Hindlimb muscle (tissue), 1 donor: ENCODE measurements at places on chromosomes 13 and 19.

DNA sequence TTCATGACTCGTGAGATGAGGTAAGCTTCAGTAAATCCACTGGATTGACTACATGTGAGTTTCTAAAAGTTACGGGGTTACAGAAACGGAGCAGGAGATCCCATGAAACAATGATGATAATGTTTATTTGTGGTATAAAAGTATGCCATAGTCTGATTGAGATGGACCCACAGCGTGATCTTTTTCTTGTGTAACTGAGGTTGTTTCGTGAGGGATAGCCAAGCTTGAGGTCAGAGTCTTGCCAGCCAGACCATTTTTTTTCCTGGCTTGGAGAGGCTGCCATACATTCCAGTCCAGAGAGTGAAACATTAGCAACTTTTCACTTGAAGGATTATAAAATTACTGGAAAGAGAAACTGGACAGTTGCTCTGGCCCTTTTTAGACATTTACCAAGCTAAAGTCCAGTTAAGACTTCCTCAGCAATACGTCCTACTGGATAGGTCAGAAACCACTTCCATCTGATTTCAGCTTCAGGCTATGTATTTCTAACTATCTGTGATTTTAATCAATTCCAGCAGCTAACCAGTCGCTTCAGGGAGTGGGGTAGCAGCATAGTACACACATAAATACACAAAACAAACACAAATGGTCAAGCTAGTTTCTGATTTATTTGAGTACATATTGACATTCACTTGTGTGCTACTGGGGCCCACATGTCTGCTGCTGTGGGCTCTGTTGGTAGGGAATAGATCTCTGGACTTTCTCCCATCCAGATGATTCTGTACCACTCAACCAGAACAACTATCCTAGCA, 194.6 kb downstream of the POSTN start:
- DNase-seq: no peak

DNA sequence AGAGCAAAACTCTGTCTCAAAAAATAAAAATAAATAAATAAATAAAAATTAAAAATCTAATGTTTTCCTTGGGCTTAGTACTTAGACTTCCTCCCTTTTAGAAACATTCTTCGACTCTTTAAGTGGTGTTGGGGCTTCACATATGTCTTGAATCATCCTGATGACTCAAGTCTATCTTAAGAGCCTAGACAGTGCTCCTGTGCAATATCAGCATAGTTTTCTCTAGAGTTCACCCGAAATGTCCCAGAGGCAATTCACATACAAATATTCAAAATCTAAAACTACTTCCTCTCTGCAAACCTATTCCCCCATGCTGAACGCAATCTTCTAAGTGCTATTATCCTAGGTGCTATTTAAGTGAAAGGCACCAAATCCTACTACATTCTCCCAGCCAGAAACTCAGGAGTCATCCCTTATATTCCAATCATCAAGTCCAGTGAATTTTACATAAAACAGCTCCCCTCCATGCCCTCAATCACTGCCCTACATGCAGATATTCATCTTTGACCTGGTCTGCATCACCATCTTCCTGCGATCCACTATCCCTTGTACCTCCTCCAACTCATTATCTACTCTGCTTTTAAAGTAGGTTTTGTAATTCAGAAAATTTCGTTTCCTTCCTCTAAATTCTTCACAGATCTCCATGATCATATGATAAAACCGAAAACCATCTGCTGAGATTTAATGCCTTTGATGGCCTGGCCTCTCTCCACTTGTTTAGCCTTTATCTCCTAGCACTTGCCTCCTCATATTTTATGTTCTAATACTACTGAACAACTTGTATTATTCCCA, 102.7 kb downstream of the ELF1 start:
- DNase-seq: no peak

DNA sequence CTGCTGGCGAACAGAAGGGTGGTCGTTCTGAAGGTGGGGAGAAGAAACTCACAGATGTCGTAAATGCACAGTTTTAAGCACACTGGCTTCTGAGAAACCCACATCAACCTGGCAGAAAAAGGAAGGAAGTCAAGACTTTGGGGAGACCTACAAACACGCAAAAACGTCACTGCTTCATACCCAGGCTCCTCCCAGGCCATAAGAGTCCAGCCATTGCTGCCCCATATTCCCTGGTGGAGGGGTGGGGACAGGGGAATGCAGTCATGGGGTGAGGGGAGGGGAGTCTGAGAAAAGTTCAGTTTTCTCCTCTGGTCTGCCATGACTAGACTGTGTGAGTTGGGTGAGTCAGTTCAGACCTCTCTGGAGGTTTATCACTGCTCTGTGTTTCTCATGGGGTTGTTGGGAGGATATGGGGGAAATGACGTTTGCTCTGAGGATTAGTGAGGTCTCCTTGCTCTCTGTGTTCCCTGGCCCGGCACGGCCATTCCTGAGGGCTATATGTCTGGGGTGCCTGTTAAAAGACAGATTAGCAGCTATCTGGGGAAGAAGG, 139.0 kb downstream of the FLT1 start:
- no peak for DNase-seq

DNA sequence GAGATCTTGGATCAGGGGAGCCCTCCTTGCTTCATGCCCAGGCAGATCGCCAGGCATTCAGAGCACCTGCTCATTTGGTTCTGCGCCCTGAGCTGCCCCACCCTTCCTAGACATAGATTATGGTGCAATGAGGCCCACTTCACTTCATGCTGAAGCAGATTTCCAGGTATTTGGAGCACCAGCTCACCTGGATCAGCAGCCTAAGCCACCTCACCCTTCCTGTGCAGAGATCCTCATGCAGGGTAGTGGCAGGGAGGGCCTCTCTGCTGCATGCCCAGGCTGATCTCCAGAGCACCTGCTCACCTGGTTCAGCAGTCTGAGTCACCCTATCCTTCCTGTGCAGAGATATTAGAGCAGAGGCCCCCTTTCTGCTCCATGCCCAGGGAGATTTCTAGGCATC, 1966.1 kb downstream of the PCDH9 start:
- no peak for DNase-seq

DNA sequence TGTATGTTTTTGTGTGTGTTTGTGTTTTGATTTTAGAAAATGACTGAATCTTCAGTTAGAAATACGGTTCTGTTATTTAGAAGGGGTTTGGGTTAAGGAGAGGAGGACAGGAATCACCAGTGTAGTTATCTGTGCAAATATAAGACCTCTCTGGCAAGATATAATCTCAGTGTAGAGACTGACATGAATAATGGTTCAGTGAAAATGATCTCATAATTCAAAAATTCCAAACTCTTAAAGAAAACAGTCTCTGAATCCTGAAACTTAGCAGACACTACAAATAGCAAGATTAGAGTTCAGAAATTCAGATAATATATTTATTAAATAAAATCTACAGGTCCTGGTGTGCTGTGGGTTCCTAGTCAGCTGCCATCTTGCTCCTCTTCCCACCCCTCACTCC, 73.5 kb downstream of the PDS5B start:
- DNase-seq: no peak

DNA sequence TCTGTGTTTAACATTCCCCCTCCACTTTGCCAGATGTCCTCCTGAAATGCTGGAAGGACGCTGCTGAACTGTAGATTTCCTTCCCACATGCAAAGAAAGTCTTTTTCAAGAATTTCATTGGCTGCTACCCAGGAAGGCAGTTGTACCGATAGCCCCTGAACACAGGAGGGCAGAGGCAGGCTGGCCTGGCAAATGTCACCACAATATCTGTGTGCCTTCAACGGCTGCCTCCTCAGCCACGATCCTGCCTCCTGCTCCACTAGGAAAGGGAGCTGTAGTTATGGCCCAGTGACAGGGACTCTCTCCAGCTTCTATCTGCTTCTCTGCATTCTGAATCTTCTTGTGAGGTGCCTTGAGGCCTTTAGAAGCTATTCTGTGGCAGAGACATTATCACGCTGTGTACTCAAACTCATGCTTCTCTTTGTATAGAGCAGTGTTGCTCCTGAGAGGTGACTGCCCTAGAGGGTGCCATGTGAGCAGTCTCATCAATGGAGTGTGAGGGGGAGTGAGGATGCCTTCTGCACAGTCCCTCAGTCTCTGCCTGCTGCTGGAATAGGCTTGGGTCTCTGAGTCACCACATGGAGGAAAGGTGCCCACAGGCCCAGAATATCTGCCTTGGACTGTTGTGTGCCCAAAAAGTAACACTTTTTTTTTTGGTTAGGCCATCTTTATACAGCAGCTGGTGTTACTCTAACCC, 279.8 kb downstream of the DNAJC15 start:
- peak; percentile 79 for DNase-seq

DNA sequence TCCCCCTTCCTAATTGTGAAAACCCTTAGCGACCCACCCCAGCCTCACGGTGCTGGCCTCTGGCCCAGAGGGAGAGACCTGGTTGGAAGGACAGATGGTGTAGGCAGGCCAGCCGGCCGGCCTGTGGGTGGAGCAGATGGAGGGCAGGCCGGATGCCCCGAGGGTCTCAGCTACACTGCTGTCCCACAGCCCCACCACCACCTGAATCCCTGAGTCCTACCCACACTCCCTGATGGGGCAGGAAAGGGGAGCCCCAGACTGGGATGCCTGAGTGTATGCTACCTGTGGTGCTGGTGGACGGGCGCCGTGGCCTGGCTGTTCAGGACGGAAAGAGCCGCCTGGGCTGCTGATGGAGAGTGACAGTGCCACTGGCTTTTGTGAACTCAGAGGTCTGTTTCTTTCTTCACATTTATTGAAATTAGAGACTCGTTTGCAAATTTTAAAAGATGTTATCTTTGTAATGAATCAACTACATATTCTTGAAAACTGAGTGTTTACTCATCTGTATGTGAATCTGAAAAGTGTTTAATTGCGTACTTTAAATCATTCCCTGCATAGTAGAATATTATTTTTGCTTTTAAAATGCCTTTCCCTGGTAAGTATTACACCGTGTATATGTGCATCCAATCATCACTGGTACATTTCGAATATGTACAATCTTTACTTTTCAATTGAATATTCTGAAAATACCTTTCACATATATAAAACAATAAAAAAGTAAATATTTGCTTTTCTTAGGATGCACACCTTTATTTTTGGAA, 35.7 kb downstream of the TFDP1 start:
- no peak for DNase-seq

GRCh38 chr19:3595521-3596061, 10.3 kb downstream of the GIPC3 start:
- no peak for DNase-seq
